ENCODE measurements at places on chromosomes 2 and 18.
A peak's percentile ranks its signal among the peaks of the same experiment; 100 is the strongest.

- DNase-seq = no peak
Measured at GRCh38 chr18:66553824-66554223, 50.1 kb downstream of the CDH19 start.

DNA sequence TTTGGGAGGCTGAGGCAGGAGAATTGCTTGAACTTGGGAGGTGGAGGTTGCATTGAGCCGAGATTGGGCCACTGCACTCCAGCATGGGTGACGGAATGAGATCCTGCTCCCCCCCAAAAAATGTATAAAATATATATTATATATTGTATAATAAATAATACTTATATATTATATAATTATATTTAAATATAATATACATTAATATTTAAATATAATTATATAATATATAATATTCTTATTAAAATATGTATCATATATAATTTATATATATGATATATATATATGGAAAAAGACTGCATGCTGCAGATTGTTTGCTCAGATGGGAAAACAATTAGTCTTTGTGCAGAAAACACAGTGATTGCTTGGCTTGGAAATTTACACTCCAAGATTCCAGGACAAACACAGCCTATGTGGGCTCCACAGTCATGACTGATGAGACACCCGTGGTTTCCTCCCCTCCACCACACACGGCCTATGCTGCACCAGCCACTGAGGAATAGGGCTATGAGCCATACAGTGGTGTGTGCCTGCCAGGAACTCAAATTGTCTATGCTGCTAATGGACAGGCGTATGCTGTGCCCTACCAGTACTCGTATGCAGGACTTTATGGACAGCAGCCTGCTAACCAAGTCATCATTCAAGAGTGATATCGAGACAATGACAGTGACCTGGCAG, 30.0 kb downstream of the PMAIP1 start:
- DNase-seq = no peak

GRCh38 chr2:197708331-197708730, 3.2 kb downstream of the MARS2 start:
- DNase-seq = no peak

DNA sequence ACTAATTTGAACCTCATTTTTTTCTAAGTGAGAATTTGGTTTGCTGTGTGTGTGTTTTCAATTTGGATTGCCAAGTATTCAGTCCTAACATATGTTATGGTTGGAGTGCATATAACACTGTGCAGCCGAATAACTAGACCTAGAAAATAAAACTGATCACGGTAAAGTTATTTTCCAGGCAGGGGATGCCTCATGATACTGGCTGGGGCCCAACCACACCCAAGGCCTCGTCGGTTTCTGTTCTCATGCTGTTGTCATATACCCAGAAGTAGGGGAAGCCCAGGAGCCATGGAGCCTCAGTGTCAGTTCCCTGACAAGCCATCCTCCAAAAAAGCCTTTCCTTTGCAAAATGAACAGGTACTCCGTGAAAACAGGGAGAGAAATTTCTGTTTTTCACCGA, 160.2 kb downstream of the GBX2 start:
- no peak for DNase-seq

DNA sequence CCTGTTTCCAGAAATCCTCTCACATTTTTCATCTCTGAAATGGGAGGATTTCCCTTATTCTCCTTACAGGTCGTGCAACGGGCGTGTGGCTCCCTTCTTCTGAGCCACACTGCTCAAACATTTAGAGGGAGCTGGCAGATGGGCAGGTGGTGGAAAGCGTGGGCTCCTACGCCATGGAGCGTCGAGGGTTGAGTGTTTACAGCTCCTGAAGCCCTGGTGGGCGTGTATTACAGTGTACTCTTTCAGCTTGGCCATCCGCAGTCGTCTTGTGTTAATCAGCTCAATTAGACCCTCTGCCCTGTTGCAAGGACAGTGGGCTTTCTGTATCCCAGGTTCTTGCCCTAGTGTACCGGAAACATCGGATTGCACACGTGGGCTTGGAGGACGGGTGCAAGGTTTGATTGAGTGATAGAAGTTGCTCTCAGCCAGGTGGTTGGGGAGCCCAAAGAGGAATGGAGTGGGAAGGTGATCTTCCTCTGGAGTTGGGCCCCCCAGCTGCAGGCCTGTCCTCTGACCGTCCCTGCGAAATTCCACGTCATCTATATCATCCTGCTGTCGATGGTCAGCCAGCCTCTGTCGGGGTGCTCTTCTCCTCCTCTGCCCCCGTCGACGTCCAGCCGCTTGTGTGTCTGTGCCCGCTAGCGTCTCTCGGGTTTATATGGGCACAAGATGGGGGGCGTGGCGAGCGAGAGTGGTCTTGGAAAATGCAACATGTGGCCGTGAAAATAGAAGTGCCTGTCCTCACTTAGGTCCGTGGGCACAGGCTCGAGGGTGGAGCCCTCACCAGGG, 120.3 kb upstream of the DSEL start:
- DNase-seq = peak; percentile 28

DNA sequence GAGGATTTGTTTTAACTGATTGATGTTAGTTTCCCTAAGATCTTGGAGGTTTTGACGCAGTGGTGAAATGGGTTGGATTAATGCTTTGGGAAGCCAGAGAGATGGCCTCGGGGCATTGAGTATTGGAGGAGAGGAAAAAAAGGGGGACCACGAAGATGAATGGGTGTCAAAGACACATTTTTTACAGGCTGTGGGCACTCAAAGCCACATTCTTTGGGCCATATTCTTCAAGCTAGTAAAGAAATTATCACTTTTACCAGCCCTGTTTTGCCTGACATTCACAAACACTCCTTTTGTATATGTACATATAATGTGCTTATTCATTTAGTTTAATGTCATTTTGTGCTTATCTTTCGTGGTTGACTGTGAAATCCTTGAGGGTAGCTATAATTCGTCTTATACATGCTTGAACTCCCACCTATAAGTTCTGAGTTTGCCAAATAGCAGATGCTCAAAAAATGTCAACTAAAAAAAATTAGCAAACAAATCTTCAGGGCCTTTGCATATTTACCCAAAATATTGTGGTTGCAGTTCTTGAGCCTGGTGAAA, 146.3 kb downstream of the ARL6IP6 start:
- no peak for DNase-seq

- DNase-seq = no peak
Measured at GRCh38 chr2:159549234-159549633, 67.1 kb downstream of the BAZ2B start.

DNA sequence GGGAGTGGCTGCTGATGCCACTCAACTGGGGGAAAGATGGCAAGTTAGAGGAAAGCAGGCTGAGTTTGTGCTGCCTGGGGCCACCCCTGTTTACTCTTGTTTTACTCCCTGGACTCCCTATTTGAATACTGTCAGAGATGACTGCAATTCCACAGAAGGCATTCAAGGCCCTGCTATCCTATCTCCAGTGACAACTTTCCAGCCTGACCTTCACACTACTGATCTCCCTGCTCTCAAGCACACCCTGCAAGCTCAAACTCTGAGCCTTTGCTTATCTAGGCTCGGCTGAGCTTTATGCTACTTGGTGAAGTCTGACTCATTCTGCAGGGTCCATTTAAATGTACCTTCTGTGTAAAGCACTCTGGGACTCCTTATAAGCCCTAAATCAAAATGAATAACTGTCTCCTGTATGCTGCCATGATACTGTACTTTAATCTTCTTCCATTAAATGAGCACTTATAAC, 39.3 kb upstream of the DSG1 start:
- DNase-seq = no peak

DNA sequence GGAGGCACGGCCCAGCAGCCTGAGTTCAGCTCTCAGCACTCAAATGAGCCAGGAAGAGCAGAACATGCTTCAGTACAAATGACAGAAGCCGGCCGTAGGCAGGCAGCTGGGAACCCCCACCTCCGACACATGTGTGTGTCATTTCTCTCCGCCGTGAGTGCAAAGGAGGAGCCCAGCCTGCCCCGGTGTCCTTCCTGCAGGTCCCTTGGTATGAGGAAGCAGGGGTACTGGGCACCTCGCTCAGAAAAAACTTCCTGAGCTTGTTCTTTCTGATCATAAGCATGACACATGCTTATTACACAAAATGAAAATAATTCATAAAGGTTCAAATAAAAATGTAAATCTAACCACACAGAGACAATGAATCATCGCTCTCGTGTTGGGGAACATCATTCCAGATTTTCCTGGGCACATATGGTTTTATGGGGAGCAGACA, 35.3 kb downstream of the KCNF1 start:
- DNase-seq = no peak

GRCh38 chr2:208040199-208041171, 15.2 kb upstream of the PLEKHM3 start:
- DNase-seq = peak; percentile 73

GRCh38 chr2:230877116-230877758, 12.5 kb downstream of the ITM2C start:
- DNase-seq = peak; percentile 15

GRCh38 chr18:75248426-75249174, 38.0 kb downstream of the TSHZ1 start:
- no peak for DNase-seq

GRCh38 chr2:206031950-206032567, 53.9 kb downstream of the INO80D start:
- DNase-seq = no peak

GRCh38 chr2:150191349-150191748, 296.1 kb downstream of the RND3 start:
- DNase-seq = no peak

DNA sequence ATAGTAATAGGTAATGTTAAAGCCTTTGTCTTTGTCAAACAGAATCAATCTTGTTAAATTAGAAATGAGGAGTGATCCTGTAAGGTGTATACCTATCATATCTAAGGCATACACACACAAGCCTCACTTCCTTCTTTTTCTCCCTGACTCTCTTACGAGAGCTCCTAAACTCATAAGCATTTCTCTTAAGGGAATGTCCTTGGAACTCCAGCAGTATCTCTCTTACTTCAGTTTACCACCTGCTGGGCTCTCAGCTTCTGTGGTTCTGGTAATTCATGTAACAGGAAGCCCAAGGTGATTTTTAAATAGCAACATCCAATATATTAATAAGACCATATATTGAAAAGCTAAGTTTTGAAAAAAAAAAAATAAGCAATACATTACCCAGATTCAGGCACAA, 85.9 kb downstream of the UBE2E3 start:
- no peak for DNase-seq

DNA sequence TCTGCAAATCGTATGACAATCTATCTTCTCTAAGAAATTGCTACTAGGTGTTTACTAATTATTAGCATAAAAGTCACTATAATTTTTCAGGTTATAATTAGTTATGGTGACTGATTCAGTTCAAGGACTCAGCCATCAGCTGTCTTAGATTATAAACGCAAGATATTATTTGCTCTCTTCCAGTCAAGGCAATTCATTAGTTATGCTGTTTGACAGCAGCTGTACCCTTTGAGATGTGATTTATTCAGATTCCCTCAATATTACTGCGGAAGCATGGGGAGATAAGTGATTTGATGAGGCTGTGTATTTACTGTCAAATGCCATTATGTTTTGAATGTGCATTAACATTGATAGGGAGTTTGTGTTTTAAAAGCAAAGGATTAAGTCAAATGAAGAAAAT, 558.9 kb upstream of the FSIP2 start:
- DNase-seq = no peak

- DNase-seq = no peak
Measured at GRCh38 chr2:33448220-33448899, 28.1 kb upstream of the RASGRP3 start.

DNA sequence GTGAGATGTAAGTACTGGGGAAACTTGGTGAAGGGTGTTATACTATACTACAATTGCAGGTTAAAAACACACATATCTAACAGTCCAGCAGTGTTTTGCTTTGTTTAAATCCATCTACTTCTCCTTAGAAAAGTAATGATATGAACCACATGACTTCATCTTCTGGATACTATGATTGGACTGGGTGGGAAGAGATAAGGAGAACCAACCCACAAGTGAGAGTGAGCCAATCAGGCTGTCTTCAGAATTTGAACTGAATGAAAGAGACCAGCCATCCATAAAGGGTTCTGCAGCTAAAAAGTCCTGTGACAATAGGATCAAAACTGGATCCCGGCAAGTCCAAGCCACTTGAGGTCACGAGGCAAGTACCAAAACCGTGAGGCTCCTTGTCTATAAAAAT, 46.6 kb downstream of the KANSL3 start:
- no peak for DNase-seq

GRCh38 chr2:26892133-26892532, 44.2 kb downstream of the DPYSL5 start:
- DNase-seq = no peak

DNA sequence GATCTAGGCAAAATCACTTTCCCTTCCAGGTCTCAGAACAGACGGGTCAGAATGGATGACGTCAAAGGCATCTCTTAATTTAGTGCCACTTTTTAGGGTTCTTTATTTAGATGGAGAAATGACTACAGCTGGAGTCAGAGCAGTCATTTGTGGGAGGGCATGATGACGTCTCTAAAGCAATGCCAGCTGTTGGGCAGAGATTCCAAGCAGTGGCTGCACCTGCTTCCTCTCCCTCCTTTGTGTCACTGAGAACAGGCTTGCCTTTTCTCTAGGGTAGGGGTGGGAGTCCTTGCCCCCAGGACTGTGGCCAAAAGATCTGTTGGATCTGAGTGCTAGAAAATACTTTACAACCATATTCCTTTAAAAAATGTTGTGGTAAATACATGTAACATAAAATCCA, 28.7 kb upstream of the SKOR2 start:
- DNase-seq = no peak

DNA sequence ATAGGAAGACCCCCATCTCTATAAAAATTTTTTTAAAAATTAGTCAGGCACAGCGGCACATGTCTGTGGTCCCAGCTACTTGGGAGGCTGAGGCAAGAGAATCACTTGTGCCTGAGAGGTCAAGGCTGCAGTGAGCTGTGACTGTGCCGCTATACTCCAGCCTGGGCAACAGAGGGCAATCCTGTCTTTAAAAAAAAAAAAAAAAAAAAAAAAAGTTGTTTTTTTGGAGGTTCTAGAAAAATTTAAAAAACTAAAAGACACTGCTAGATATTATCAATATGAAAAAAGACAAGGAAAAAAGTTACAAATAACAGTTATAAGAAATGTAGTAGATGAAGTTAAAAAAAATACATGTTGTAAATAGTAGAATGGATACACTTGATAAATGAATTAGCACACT, 56.1 kb upstream of the C2orf15 start:
- peak; percentile 31 for DNase-seq

GRCh38 chr2:44598330-44599119, 236.8 kb downstream of the CAMKMT start:
- no peak for DNase-seq

- no peak for DNase-seq
Measured at GRCh38 chr2:144511937-144512336, 8.0 kb downstream of the ZEB2 start.

DNA sequence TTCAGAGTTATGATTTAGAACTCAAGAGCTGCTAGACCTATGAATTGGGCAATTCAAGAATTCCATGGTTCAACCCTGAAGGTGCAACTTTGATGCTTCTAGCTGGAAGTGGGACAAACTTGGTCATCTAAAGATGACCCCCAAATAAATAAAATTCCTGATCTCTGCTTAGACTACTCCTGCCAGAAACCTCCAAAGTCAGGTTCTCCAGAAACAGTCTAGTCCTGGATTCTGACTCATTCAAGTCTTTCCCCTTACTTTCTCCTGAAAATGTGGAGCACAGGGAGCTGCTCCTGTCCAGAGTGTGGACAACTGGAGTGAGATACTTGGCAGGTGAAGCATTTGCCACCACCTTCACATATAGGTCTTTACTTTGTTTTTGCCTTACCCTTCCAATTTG, 557.7 kb upstream of the TNP1 start:
- no peak for DNase-seq
